ENCODE measurements at places on chromosomes 13 and 19.

DNA sequence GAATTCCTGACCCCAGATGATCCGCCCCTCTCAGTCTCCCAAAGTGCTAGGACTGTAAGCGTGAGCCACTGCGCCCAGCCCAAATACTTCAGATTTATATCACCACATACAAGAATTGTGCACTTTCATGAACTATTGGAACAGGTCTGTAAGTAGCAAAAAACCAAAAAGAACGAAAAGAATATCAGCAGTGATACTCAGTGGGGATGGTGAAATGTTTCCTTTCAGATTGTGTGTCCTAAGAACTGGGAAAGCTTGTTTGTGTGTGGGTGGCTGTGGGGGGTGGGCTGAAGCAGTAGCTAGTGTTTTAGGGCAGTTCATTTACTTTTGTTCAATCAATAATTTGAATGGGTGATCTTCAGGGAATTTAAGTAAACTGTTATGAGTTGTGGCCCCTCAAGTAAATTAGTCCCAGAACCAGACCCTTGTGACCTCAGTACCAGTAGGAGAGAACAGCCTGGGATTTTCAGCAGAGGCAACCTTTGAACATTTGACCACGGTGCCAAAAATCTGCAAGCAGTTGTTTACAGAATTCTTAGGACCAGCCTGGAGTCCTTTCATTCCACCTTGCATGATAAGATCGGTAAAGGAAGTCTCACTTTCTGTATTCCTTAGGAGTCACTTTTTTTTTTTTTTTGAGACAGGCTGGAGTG, 106.6 kb downstream of the LRCH1 start:
- DNase-seq: no peak

DNA sequence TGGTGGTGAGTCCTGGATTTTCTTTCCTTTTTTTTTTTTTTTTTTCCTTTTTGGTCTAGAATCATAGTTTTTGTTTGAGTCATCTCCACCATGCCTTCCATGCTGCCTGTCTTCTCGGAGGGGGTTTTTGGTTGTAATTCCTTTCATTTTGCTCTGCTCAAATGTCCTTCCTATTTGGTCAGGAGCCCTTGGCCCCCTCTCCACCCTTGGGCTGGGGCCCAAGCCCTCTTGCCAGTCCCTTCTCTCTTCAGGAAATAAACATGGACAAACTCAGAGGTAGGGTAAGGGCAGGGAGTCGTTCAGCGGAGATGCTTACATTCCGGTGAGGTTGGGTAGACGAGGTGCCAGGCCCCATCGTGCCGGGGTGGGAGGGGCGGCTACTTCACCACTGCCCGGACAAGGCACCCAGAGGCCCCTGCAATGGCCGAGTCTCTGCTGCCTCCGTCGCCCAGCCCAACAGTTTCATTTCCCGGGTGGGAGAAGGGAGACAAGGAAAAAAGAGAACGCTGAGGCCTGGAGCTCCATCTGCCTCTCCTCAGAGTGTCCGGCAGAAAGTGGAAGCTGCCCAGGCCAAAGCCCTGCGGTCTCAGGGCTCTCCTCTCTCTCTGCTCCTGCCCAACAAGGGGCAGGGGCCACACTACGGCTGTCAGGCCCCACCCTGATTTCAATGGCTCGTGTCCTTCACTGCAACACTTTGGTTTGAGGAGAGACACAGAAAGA, 12.7 kb downstream of the ZNF574 start:
- DNase-seq: no peak

DNA sequence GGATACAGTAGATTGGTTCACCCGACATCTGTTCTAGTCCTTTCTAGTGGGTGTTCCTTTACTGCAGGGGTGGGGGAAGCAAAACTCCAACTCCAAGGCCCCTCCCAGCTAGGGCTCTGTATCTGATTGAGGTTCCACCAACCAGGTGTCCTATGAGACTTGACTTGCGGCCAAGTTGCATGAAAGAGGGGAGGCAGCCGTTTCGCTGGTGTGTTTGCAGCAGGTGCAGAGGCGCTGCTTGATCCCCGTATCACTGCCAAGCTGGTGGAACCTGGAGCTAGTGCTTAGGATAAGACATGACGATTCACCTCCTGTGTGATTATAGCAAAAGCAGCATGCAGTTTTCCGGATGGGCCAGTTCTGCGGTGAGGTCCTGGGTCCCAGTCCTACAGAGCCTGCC, 338.2 kb downstream of the UQCRFS1 start:
- DNase-seq: no peak

- DNase-seq: no peak
These were observed 1222.3 kb upstream of the SLC10A2 start for GRCh38 chr13:104288496-104288895.

DNA sequence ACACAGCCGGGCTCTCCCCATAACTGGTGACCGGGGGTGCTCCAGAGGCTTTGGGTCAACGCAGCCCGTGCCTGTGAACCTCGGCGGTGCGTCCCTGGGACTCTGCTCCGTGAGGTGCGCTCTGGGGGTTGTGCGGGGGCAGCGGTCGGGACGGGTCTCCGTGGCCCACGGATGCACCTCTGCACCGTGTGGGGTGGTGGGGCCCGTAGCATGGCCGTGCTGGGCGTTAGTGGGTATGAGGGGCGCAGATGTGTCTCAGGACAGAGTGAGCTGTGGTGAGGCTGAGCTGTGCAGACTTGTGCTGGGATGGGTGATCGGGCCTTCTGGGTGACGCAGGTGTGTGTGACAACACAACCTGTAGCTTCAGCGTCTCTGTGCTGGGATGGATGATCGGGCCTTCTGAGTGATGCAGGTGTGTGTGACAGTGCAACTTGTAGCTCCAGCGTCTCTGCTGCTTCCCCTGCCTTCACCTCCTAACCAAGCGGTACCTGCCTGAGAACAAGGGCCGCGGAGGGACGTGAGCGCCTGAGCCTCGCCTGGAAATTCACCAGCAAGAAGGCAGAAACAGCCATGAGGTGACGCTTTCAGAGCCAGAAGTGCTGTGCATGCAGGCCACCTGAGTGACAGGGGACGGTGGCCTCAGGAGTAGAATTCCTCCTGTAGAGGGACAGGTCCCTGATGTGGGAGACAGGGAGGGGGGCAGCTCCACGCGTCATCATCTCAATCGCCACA, 599 bp downstream of the ZNF331 start:
- no peak for DNase-seq

- no peak for DNase-seq
These were observed 20.3 kb downstream of the GPX4 start for GRCh38 chr19:1123885-1124677.

- no peak for DNase-seq
These were observed 214.0 kb downstream of the LHFPL6 start for GRCh38 chr13:39389013-39389412.

DNA sequence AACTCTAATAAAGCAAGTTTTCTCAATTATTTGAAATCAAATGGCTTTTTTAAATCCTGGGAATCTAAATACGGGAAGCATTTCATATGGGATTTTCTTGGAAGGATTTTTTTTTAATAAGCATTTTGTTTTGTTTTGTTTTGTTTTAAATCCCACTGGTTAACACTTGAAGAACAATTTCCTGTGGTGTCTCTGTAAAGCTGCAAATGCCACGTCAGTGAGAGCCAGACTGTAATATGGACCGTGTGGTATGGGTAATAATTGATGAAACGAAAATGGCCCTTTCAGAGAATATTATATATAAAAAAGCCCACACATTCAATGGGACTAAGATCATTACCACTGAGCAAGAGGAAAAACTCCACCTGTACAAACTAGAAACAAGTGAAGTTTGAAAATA, 33.9 kb upstream of the MIR17HG start:
- DNase-seq: no peak

GRCh38 chr19:18339723-18340122, 675 bp upstream of the PGPEP1 start:
- DNase-seq: no peak

DNA sequence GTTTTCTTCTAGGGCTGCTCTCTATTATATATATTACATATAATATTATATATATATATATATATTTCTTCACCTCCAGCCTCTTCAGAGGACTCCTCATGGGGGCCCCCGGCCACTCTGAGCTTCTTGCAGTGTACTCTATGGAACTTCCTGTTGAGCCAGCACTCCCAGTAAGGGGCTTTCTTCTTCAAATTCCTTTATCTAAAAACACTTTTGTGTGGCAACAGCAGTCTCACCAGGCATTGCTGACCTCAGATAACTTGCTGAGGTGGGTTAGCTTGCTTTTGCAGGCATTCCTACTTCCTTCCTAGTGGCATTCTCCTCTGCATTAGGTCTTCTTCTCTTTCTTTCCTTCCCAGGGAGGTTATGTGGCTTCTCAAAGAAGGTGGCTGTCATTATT, 381.5 kb downstream of the MYO16 start:
- no peak for DNase-seq

DNA sequence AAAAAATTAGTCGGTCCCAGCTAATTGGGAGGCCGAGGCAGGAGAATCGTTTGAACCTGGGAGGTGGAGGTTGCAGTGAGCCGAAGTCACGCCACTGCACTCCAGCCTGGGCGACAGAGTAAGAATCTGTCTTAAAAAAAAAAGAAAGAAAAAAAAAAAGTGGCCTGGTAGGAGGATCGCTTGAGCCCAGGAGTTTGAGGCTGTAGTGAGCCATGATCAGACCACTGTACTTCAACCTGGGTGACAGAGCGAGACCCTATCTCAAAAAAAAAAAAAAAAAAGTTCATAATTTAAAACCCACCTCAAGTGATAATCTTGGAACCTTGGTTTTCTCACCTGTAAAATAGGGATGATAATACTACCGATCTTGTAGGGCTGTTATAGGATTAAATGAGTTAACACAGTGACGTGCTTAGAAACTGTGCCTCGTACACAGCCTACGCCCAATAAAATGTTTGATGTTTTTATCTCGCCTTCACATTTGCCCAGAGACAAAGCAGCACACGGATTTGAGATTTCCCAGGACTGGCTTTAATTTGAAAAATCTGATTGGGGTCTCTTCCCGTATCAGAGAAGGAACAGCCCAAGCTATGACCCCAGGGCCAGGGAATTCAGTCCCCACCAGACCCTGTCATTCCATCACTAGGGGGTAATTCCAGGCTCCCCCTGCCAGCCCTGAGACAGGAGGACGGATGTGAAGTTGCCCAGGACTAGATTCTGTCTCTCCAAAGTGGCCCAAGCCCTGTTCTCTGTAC, 3.6 kb downstream of the SERTAD1 start:
- DNase-seq: no peak

- DNase-seq: no peak
These were observed 358.1 kb downstream of the COG6 start for GRCh38 chr13:40013554-40013953.

- DNase-seq: no peak
These were observed 124.7 kb upstream of the VSTM2B start for GRCh38 chr19:29400917-29401711.

DNA sequence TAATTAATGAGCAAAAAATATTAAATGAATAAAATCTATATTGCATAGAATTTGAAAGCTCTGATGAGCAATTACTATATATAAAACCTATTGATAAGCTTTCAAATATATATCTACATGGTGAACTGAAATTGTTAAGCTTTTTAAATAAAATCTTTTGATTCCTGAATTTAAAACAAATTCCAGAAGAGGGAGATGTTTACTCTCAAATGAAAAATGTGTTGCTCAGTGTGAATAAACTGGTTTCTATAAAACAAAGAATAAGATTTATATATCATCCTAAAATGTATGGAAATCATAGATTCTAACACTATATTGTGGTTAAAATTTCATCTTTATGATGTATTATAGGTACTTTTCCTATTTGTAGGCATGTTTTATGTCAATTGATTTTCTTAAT, 171.5 kb upstream of the SLITRK6 start:
- no peak for DNase-seq

GRCh38 chr13:23580684-23581060, 10.5 kb downstream of the TNFRSF19 start:
- DNase-seq: no peak

DNA sequence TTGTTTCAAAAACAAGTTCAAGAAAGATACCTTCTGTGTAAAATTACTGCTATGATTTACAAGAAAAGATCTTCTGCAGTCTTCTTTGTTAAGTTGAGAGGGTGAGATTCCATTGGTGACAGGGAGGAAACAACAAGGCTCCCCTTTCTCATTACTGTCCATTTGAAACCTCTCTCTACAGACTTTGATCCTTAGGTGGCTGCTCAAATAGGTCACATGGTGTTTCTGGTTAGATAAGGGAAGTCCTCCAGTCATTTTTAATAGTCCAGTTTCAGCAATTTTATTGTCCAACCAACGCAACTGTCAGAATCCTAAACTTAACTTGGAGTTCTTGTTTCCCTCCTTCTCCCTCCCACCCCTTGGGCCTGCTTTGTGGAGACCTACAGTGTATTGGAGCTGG, 390.4 kb downstream of the EFNB2 start:
- no peak for DNase-seq

DNA sequence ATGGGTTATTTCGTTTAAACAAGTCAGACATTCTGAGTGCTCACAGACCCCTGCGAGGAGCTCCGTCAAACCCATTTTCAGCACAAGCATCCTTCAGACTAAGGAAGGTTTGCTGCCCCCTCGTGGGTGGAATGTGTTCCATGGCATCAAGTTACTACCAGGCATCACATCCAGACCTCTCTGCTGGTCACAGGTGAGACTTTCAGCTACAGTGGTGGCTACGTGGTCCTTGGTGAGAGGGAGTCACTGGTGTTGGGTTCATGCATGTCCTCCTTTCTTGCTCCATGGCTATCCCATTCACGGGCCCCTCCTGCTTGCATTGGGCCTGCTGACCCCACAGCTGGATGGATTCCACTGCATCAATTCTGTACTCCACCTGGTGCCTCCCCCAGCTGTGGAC, 9.1 kb upstream of the LILRB5 start:
- DNase-seq: peak; percentile 32

DNA sequence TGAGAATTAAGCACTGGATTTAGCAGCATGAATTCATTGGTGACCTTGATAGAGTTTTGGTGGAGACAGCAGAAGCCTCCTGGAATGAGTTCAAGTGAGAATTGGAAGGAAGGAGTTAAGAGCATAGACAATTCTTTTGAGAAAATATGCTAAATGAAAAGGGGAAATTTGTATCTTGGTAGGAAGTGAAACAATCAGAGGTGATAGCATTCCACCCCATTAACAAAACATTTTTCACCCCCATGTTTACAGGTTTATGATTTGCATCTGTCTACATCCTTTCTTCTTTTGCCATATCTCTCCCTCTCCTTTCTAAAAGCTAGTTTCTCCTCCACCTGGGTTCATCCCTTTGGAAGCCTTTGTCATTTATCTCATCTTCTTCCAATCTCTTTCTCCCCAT, 27.5 kb downstream of the LNX2 start:
- DNase-seq: no peak

- no peak for DNase-seq
These were observed 391 bp downstream of the ZNF761 start for GRCh38 chr19:53432088-53432661.

- peak; percentile 61 for DNase-seq
These were observed 30.1 kb upstream of the USP12 start for GRCh38 chr13:27201661-27202060.

- DNase-seq: no peak
These were observed 6.4 kb upstream of the SPATA13 start for GRCh38 chr13:24153979-24154701.

- DNase-seq: no peak
These were observed 2.5 kb downstream of the FOXA3 start for GRCh38 chr19:45866400-45867176.

DNA sequence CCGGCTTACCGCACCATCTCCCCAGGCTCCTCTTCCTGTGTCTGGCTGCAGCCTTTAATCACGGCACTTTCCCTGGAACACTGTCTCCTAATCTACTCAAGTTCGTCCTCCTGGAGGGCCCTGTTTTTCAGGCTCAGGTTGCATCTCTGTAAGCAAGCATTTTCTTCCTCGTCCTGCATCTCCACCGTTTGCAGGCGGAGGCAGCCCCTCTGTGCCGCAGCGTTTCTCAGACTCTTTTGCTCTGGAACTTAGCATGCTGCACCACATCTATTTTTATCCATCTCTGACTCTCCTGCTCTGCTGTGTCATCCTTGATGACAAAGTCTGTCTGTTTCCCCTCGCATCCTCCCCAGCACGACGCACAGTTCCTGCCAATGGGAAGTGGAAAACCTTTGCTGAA, 117.5 kb downstream of the ATP8A2 start:
- DNase-seq: no peak
